ENCODE measurements at places on chromosomes 12 and 14.

DNA sequence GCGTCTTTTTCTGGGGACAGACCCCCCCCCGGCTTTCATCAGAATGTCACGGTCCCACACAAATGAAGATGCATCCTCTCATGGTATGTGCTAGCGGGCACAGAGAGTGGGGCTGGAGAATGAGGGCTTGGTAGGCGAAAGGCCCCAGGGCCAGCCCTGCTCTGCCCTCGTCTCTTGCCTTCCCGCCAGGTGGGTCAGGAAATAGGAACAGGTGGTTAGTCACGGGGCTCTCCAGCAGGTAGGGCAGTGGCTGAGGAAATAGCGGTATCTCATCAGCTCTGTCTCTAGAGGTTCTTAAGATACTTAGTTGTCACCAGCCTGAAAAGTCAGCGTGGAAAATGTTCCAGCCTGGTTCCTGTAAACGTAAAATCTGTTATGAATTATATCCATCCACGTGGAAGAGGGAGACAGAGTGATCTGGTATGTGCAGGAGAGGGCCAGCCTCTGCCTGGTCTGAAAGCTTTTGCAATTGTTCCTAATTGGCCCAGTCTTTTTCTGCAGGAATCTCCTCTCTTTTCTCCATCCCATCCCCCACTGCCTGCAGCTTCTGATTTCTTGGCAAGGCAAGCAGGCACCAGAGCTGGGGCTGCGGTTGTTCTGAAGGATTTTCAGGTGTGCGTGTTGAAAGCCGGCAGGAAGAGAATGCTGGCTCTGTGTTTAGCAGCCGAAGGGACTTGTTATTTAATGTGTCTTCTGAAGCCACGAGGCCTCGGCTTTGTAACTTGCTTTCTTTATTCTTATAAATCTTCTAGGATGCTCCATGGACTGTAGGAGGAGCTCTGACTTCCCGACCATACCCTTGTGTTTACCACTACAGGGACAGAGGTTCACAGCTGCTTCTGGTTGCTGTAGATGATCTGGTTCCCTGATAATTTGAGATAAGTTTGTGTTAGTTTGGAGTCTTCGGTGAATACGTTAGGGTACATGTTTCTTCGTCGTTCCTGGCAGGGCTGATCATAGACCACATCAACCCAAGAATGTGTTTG, 131.1 kb downstream of the CACNA1C start:
- H3K4me1 ChIP-seq = peaks cover 24% of the 10 kb centered on the region
- no peak overlapping the region for H3K4me3 ChIP-seq
- peak overlapping the region; percentile 68 for H3K27ac ChIP-seq
- no peaks in the 10 kb centered on the region for H3K27me3 ChIP-seq

- DNase-seq = peak; percentile 41
- H3K36me3 ChIP-seq = no peaks in the 10 kb centered on the region
- no peak overlapping the region for H3K27ac ChIP-seq
- H3K4me1 ChIP-seq = no peaks in the 10 kb centered on the region
These were observed 21.3 kb downstream of the LRRIQ1 start for GRCh38 chr12:85057370-85057963.

GRCh38 chr12:8675591-8676036, 13.0 kb upstream of the MFAP5 start:
- H3K4me3 ChIP-seq = no peak overlapping the region
- no peak for DNase-seq
- H3K36me3 ChIP-seq = no peaks in the 10 kb centered on the region
- no peaks in the 10 kb centered on the region for H3K4me1 ChIP-seq

DNA sequence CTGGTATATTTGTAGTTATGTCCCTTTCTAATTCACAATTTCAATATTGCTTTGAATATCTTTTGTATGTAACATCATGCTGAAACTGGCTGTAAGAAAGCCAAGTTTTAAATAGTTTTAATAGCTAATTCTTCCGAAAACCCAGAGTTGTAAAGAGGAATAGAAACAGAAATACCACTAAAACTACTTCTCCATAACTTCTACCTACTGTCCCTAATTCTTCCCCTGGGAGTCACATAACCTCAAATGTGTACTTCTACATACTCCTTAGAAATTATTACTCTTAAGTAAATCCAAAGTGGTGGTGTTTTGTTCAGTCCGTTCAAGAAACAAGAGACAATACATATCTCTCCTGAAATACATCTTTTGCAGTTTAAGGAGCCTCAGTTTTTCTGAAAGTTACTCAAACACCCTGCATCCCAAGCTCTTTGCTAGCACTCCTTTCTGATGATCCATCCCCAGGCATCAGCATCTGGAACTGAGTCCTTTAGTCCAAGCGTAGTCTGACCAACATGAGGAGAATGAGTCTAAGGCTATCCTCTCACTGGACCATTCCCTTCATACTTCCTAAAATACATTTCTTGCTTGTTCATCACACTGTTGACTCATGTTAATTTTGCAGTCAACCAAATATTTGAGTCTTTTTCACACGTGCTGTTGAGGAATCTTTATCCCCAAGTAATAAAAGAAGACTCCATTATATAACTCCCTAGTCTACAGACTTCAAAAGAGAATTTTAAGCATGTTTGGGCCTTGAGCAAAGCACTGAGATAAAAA, 214.3 kb upstream of the NUDT4 start:
- no peaks in the 10 kb centered on the region for H3K36me3 ChIP-seq
- peaks cover 6% of the 10 kb centered on the region for H3K4me1 ChIP-seq
- no peak overlapping the region for H3K4me3 ChIP-seq
- H3K27ac ChIP-seq = no peak overlapping the region
- H3K27me3 ChIP-seq = no peaks in the 10 kb centered on the region
